ENCODE measurements at places on chromosomes 1 and 21.

DNA sequence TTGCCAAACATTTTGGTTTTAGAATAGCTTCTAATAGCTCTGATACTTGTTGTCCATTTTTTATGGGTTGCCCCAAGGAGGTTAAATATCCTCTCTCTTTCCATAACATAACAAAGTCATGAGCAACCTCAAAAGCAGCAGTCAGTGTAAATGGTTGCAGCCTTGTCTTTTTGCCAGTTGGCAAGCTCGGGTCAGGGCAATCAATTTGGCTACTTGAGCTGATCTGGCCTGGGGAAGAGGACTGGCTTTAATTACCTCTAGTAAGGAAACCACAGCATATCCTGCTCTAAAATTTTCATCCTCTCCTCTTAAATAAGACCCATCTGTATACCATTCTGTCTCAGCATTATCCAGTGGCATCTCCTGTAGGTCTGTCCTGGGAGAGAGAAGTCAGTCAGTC is 21.2 kb upstream of the FMO4 start:
- DNase-seq, result no peak

GRCh38 chr1:17080880-17081279 is 27.0 kb upstream of the SDHB start:
- DNase-seq, result no peak

DNA sequence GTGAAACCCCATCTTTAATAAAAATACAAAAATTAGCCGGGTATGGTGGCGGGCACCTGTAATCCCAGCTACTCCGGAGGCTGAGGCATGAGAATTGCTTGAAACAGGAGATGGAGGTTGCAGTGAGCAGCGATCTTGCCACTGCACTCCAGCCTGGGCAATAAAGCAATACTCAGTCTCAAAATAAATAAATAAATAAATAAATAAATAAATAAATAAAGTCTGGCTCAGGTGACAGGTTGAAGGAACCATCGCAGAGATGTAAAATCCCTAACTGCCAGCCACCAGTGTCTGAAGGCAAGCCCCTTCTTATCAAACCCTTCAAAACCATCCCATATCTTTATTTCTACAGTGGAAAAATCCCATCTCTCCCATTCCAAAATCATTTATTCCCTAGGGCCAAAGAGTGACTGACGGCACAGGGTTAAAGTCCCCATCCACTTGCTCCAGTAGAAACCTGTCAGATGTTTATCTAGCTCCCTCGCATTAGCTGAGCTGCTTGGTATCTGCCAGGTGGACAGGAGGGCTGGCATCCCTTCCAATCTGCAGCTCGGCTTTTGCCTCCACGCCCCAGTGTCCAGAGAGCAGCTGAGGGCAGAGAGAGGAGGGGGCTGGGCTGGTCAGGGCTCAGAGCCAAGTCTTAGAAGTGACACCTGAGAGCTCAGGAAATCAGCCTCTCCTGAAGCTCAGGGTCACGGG is 5.0 kb downstream of the CSRP1 start:
- no peak for DNase-seq

DNA sequence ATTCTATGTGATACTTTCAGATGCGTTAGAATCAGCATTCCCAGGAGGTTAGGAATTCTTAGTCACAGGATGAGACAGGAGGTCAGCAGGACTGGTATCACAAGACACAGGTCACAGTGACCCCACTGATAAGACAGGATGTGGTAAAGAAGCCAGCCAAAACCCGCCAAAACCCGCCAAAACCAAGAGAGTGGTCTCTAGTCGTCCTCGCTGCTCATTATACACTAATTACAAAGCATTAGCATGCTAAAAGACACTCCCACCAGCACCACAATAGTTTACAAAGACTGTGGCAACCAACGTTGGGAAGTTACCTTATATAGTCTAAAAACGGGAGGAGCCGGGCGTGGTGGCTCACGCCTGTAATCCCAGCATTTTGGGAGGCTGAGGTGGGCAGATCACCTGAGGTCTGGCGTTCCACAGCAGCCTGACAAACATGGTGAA is 13.9 kb upstream of the ACTA1 start:
- DNase-seq, result no peak

DNA sequence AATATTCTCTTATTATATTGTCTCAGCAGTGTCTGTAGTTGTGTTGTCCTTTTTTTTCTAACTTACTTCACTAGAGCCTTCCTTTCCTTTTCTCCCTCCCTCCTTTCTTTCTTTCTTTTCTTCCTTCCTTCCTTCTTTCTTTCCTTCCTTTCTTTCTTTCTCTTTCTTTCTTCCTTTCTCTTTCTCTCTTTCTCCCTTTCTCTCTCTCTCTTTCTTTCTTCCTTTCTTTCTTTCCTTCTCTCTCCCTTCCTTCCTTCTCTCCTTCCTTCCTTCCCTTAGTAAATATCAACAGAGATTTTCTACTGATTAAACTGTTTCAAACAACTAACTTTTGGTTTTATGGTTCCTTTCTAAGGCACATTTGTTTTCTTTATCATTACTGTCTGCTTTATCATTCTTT is 43.1 kb upstream of the PGBD5 start:
- DNase-seq, result no peak

GRCh38 chr1:153587314-153587713 is 21.7 kb upstream of the S100A2 start:
- no peak for DNase-seq

DNA sequence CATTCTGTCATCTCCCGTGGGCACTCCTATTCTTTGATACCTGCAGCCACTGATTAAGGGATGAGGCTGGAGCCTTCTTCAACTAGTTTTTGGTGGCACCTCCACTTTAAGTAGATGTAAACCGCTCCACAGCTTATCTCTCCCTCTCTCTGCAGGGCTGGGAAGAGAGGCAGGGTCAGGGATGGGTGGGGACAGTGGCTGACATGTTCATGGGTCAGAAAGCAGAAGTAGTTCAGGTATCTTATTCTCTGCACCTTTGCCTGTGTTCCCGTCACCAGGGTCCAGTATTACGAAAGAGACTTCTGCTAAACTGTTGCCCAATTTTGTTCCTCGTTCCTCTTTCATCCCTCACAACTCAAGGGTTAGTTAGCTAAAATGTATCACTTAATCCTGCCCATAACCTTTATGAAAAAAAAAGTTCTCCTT is 51.7 kb upstream of the EDEM3 start:
- no peak for DNase-seq

GRCh38 chr21:36602735-36603134 is 96.2 kb upstream of the SIM2 start:
- no peak for DNase-seq

- DNase-seq, result no peak
Measured at GRCh38 chr1:232634096-232634495, 4.2 kb upstream of the SIPA1L2 start.

- DNase-seq, result no peak
Measured at GRCh38 chr1:87903242-87903641, 574.6 kb downstream of the LMO4 start.

GRCh38 chr1:237303929-237304328 is 261.9 kb downstream of the RYR2 start:
- DNase-seq, result no peak

DNA sequence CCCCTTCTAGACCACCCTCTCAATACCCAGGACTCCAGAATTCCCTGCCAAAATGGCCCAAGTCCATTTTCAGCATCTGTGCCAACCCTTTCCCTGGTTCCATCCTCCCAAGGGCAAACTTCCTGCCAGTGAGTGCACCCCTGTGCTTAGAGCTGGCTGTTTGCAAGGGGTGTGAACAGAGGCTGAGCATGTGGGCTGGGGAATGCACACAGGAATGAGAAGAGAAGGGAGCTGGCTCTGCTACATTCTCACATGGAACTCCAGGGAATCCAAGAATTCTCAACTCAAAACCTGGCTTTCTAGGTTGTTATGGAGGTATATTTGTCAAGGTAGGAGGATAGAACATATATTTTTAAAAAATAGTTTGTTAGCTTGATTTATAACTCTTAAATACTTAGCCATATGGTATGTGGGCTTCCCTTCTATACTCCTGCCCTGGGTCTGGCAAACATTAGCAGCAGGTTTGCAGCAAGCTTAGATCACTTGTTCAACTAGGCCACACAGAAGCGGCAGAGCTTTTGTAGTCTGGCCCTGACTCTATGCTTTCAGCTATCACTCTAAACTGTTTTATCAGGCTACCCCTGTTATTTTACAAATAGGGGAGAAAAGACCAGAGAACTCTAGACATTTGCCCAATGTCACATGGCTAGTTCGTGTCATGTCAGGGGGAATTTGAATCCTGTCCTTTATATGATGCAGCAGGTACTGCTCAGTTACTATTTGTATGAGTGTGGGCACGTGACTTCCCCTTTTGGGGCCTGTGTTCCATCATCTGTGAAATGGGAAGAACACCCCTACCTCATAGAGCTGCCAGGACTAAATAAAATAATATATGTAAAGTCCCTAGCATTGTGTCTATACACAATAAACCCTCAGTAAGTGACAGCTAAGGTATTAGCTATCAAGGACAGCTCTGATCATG is 8.1 kb upstream of the STMN1 start:
- no peak for DNase-seq

DNA sequence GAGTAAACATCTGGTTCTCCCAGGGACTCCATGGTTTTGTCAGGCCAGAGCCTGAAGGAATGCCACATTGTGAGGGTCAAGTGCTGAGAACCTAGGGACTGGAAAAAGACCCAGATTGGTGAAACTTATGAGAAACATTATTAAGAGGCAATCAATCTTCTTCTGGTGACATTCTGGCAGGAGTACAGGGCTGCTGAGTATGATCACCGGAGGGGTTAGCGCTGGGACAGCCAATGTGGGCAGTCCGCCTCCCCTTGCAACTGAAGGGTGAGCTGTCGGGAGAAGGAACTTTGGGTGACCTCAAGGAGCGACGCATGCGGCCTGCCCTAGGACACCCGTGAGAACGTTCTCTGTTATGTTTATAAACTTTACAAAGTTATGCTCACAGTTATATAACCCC is 429.0 kb downstream of the LMO4 start:
- DNase-seq, result no peak

- DNase-seq, result no peak
Measured at GRCh38 chr1:208565756-208566440, 321.7 kb upstream of the PLXNA2 start.

DNA sequence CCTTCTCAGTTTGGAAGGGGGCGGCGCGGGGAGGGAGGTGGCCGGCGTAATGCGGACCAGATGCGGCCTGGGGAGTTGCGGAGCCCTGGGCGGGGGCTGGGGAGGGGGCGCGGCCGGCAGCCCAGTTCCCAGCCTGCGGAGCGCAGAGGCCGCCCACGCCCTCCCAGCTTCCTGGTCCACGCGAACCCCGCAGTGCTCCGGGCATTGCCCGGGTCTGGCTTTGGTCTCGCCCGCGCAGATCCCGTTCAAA is 695 bp downstream of the DMBX1 start:
- no peak for DNase-seq

DNA sequence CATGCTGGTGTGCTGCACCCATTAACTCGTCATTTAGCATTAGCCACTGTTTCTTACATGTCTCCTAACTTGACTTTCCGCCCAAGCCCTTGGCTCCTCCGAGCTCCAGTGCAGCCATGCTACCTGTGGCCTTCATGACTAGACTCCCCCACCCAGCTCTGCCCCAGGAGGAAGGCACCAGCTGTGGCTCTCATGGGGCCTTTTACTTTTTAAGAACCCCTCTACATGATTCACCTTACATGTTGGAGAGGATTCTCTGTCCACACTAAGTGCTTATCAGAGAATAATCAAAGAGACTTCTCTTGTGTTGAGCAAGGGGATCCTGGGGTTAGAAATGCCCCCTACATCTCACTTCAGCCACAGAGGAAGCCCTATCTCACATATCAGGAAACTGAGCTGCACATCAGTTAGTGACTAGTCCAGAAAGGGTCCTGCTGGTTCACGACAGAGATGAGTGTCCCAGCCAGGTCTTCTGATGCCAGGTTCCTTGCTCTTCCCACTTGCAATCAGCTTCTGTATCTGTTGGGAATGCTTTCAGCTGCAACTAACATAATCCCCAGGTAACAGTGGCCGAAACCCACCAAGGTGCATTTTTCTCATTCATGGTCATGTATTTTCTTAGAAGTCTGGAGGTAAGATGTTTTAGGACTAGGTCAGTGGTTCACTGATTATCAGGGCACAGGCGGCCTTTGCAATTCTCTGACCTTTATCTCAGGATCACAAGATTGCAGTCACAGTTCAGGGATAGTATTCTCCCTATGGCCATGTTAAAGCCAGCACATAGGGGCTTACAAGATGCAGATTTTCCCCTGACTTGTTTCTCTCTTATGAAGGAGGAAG is 45.9 kb downstream of the KLHDC7A start:
- no peak for DNase-seq

DNA sequence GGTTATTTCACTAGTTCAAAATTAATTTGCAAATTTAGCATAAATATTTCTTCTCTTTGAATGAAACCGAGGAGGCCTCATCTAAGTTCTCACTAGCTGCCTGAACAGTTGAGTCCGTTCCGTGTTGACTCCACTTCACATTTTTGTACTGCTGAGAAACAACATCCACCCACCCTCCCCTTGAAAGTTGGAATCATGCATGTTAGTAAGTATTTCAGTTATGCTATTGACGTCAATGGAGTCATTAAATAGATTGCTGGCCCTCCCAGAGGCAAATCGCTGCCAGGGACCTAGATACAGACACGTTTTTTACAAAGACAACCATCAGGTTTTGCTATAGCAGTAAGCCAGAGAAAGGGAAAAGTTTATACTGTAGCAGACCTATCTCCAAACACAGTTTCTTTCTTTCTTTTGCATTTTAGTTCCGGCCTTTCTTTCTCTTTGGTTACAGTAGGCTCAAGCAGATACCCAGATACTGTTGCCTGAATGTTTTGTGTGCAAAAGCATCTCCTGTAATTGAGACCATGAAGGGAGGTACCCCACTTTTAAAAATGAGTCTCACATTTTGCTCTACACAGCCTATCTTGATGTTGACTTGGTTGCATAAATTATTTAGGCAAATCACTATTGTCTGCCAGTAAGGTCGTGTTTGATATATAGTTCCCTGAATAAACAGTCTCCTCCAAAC is 262.6 kb upstream of the SGIP1 start:
- no peak for DNase-seq

DNA sequence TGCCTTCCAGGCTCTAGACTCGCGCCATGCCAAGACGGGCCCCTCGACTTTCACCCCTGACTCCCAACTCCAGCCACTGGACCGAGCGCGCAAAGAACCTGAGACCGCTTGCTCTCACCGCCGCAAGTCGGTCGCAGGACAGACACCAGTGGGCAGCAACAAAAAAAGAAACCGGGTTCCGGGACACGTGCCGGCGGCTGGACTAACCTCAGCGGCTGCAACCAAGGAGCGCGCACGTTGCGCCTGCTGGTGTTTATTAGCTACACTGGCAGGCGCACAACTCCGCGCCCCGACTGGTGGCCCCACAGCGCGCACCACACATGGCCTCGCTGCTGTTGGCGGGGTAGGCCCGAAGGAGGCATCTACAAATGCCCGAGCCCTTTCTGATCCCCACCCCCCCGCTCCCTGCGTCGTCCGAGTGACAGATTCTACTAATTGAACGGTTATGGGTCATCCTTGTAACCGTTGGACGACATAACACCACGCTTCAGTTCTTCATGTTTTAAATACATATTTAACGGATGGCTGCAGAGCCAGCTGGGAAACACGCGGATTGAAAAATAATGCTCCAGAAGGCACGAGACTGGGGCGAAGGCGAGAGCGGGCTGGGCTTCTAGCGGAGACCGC is 2.0 kb upstream of the OLIG2 start:
- no peak for DNase-seq

GRCh38 chr1:207911856-207912760 is 1.2 kb upstream of the CD34 start:
- no peak for DNase-seq

- DNase-seq, result no peak
Measured at GRCh38 chr1:151290709-151291303, 8.7 kb downstream of the ZNF687 start.

GRCh38 chr1:20446796-20447195 is 39.2 kb downstream of the CAMK2N1 start:
- no peak for DNase-seq
